ENCODE measurements at places on chromosomes 5 and 9.

DNA sequence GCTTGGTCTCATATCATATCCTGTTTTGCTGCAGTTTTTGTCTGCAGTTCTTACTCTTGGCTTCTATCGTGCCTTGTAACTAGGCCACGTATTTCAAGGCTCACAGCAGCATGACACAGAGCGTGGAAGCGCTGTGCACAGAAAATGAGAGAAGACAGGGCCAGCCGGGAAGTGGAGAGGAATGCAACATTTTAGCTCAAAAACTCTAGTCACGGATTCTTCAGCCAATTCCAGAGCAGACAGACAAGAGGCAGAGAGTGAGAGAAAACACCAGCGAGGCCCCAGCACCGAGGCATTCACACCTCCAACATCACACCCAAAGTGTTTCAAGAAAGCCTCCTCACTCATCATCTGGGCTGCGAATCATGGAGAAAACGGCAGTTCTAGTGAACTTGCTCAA, 160.8 kb downstream of the DNAH5 start:
- DNase-seq = no peak

- no peak for DNase-seq
Observed at GRCh38 chr9:114962809-114963208, 32.4 kb upstream of the TNFSF8 start.

- peak; percentile 23 for DNase-seq
Observed at GRCh38 chr5:113292462-113292861, 142.3 kb downstream of the TSSK1B start.

GRCh38 chr5:74248576-74248975, 392.0 kb downstream of the ENC1 start:
- no peak for DNase-seq

- no peak for DNase-seq
Observed at GRCh38 chr5:156991714-156992113, 28.7 kb upstream of the TIMD4 start.

DNA sequence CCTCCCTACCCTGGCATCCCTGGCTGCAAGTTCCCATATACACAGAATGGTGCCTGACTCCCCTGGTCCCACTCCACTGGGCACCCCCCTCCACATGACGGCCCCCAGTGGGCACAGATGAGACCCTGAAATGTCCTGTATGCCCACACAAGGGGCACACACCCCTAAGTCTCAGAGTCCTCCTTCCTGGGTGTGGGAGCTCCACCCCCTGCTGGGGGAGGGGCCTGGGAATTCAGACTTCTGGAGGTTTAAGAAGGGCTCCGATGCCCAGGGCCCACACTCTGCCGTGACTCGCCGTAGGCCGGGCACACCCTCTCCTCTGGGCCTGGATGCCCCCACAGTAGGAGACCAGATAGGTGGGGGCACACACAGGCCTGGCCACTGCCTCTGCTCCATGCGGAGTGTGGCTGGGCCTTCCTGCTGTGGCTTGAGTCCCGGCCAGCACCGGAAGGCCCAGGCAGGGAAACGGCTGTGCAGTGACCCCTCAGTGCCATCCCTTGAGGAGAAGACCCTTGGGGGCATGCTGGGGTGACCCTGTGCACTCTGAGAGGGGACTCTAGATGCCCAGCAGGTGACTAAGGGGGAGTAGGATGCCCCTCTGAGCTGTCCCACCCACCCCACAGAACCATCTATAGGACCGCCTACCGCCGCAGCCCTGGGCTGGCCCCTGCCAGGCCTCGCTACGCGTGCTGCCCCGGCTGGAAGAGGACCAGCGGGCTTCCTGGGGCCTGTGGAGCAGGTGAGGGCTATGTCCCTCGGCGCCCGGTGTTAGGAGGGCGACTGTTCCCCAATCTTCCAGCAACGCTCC, 6.5 kb downstream of the EGFL7 start:
- DNase-seq = no peak

Data from SJSA1 (cell line).